Activated CD4-positive, alpha-beta memory T cell treated with anti-CD3 and anti-CD28 coated beads for 36 hours (primary cell): ENCODE measurements at places on chromosomes 13 and 19. TPM values are rescaled to one million over a fixed set of nuclear protein-coding genes. Genes with fewer than 3 reads are reported as not detected.

DNA sequence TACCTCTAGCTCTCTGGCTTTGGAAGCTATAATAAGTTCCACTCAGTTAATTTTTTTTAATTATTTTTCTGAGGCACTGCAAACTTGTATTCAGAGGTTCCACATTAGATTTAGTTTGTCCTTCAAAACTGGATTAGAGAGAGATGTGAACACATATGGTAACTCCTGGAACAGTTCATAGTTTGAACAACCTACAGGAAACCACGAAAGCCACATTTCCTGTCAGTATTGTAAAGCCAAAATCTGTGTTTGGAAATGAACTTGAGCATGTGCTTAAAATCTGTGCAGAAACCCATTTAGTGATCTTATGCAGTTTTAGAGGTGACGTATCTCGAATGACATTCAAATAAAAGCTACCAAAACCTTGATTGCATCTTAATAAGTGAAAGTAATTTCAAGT is 1952.0 kb downstream of the OLFM4 start:
- no peaks in the 10 kb centered on the region for H3K36me3 ChIP-seq
- DNase-seq, result no peak
- no peaks in the 10 kb centered on the region for H3K27me3 ChIP-seq
- H3K4me1 ChIP-seq, result no peaks in the 10 kb centered on the region

- no peaks in the 10 kb centered on the region for H3K4me1 ChIP-seq
- H3K4me3 ChIP-seq, result no peak overlapping the region
- no peaks in the 10 kb centered on the region for H3K27me3 ChIP-seq
- DNase-seq, result no peak
- H3K36me3 ChIP-seq, result no peaks in the 10 kb centered on the region
Observed at GRCh38 chr13:81473366-81473899, 1132.5 kb upstream of the SPRY2 start.

KIR3DL2 gene
- total RNA-seq, result 0.48 TPM

CYP2A6 gene
- total RNA-seq, result not detected

CFAP97D2 gene
- not detected for total RNA-seq

SPINT2 gene
- total RNA-seq, result 60.9 TPM

DNA sequence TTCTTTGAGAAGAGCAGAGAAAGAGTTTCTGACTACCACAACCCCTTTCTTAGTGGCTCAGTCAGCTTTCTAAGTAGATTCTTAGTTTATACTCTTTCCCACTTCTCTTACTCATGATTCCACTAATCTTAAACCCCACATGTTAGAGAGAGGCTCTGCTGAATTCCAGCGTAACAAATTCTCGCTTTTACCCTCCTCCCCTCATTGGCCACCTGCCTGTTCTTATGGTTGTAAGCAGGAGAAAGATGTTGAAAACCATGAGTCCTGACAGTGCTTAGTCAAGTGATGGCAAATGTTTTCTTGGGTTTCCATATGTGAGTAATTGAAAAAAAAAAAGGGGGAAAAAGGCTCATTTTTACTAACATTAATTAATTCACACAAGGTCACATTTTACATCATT is 125.9 kb downstream of the ZDHHC20 start:
- DNase-seq, result no peak
- no peaks in the 10 kb centered on the region for H3K27me3 ChIP-seq
- no peak overlapping the region for H3K27ac ChIP-seq
- peaks cover 36% of the 10 kb centered on the region for H3K4me1 ChIP-seq
